ENCODE measurements at places on chromosomes 2 and 18.

DNA sequence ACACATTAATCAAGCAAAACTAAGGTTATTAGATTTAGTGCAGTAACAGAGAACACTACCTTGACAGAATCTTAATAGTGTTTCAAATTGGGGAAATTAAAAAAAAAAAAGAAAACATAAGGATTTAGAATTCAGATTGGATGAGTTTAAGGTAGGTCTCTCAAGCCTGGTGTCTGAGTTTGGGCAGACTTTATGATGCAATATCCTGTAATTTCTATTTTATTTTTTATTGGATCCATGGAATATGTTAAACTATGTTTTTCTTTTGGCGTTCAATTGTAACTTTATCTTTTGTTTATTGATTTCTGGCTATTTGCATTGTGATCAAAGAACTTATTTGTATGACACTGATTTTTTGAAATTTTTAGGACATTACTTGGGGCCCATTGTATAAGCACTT is 394.1 kb upstream of the NETO1 start:
- DNase-seq, result no peak

DNA sequence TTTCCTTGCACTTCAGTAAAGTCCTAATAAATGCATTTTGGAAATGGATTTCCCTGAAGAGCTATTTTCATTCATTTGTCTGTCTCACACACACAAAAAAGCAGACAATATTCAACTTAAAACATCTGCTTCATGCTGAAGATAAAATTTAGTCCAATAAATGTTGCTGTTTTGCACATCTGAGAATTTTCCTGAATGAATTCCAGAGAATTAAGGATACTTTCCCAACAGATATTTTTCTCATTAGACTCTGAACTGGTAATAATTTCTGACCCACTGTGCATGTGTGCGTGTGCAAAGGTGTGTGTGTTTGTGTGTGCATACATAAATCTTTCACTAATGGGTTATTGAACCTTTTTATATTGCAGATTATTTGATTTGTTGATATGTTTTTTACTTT is 390.2 kb upstream of the TMEFF2 start:
- no peak for DNase-seq

- no peak for DNase-seq
Observed at GRCh38 chr2:62152000-62152399, 43.9 kb upstream of the B3GNT2 start.

DNA sequence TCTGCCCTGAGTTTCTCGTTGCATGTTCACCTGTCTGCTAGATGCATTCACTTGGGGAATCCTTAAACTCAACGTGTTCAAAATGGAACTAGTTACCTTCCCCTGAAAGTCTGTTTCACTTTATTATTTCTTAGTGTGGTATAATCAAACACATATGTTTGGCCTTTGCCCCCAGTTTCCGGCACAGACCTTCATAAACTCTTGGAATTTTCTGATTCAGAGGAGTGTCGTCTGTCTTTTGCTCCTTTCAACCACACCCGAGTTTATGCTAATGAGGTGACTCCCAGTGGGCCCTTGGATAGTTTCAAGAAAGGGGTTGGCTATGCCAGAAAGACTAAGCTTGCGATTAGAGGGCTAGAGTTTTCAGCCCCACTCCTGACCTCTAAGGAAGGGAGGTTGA is 198.9 kb downstream of the CDCA7 start:
- DNase-seq, result no peak

DNA sequence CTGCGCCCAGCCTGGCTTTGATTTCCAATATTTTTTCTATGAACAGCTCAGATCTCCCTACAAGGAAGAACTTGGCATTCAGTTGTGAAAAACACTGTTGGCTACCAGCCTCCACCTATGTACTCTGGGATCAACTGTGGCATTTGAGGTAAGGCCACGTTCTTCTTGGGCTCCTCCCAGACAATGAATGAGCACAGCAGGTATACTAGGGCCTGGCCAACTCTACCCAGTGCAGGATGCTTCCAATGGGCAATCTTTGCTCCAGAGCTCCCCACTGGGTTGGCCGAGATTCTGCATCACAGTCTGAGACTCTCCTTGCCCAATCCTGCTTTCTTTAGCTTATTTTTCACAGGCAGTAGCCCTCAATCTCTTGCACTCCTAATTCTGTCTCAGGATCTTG is 75.9 kb downstream of the TMEM131 start:
- no peak for DNase-seq

DNA sequence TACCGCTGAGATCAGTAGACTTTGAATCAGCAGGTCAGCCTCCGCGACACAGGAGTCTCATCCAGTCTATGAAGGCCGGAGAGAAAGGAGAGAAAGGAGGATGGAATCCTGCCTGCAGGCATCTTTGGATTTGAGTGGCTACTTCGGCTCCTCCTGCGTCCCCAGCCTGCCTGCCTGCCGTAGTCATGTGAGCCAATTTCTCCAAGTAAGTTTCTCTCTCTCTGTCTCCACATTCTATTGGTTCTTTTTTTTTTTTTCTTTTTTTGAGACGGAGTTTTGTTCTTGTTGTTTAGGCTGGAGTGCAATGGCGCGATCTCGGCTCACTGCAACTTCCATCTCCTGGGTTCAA is 16.7 kb downstream of the PDCD1 start:
- DNase-seq, result no peak
